Caco-2 (cell line): ENCODE measurements at places on chromosomes 2 and 18.

- DNase-seq = no peak
These were observed 6.9 kb downstream of the DCTN1 start for GRCh38 chr2:74373221-74373676.

DNA sequence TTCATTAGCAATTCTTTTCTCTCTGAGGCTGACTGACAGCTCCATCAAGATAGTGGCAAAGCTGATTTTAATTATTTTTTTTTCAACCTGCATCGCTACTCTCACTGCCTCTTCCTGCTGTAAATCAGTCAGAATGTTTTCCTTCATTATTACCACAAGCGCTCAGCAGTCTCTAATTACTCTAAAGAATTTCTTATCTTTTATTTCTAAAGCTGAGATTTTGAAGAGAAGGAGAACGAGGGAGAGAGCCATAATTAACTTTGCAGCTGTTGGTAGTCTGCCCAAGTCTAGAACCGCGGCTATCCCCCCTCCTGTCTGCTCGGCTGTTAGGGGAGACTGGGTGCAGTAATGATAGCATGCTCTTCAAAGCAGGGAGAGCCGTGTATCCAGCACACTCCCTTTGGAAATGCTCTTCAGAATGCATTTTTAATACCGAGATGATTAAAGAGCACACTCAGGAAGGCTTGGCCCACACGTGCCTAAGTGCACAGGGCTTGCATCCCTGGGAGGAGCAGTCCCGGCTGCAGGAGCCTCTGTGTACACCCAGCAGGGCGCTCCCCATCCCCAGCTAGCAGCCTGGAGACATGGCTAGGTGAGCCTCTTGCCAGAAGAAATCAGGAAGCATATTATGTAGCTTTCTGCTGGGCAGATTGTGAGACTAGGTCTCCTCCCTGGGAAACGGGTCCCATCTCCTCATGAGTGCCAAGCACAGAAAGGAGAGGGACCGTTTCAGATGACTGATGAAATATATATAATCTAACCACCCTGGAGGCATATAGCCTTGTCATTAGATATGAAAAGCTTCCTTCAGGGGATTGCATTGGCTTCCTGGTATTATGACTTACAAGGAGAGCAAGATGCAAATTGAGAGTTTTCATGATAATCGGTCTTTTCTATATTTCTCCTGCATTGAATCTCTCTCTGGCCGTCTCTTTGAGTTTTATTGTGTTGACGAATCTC is 555.2 kb downstream of the CMPK2 start:
- DNase-seq = no peak

DNA sequence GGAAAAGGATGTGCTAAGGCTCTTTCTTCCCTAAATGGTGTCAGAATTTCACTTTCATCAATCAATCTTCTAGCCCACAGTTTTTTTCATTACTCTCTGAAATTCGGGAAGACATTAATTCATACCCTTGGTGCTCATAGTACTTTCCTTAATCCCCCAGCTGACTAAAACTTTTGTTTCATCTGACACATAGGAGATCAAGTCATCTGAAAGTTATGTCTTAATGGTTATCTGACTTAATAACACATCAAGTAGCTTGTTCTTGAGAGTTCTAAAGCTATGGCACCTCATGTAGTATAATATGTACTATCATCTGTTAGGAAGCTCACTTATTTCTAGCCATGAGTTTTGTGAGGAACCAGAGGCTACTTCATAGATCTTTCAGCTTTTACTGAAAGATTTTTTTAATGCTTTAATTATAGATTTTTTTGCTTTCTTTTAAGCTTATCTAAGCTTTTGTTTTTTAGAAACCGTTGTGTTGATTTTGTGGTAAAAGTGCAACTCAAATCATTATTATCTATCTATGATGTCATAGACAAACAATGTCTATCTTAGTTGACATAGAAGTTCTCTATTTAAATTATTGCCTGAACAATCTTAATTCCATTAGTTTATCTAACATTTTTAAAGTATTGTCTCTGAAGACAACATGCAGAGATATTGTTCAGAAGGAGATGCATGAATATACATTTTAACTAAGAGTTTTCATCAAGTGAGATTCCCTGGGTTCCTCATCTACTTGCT is 93.6 kb upstream of the UBXN4 start:
- no peak for DNase-seq

DNA sequence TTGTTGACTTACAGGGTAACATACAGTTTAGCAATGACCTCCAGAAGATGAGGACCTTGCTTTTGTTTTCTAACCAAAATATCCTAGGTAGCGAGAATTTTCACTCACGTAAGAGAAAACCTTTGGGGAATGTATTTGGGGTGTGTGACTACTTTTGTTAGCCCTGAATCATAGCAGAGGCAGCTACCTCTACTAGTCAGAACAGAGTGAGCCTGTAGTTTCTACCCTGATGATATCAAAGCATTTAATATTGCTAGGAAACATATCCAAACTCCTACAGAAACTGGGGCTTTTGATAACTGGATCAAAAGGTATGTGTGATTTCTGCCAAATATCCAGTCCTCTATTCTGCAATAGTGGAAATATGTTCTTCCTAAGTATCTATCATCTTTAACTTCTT is 462.6 kb upstream of the ZEB2 start:
- DNase-seq = no peak

DNA sequence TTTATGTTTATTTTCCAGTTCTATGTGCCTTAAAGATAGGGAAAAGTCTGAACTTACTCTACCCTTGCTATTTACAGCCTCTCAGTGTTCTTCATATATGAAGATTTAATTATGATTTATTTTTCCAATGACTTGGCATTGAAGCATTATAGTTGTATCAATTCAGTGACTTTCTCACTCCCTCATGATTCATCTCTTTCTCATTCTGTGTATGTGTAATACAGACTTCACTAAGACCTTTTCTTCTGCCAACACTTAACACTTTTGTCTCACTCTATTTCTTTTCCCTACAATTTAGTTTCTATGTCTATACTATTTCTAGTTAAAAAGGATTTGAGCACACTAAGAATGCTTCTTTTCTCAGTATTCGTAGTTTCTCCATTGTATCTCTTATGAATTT is 1470.3 kb upstream of the ACVR2A start:
- DNase-seq = no peak

DNA sequence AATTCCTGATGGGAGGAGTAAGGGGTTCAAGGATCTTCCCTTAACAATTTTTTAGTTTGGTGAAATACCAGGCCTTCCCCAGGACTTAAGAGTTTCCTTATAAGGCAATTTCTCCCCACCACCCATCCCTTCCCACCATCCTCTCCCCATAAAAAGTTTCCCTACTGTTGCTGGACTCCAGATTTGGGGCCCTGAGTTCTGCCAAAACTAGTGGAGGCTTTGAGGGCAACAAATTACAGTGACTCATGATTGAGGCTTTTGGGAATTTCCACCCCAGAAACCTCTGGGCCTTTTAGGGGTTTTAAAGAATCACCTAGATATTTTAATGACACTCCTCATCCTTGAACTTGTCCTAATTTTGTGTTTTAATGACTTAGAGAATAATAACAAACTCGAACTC is 14.3 kb upstream of the EN1 start:
- no peak for DNase-seq

DNA sequence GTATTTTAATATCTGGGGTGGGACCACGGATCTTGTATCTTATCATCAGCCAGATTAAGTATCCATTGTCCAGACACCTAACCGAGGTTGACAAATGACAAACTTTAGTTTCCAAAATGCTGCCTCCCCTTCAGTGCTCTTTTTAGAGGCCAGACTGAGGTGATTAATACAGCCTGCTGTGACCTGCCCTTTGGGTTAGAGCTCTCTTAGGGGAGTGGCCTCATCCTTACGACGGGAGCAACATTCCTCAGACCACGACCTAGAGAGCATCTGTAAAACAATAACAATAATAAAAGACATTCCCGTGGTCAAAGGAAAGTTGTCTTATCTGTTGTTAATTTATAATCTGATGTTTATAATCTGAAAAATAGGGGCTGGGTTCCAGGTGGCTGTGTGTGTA is 405.3 kb downstream of the LPIN1 start:
- no peak for DNase-seq

DNA sequence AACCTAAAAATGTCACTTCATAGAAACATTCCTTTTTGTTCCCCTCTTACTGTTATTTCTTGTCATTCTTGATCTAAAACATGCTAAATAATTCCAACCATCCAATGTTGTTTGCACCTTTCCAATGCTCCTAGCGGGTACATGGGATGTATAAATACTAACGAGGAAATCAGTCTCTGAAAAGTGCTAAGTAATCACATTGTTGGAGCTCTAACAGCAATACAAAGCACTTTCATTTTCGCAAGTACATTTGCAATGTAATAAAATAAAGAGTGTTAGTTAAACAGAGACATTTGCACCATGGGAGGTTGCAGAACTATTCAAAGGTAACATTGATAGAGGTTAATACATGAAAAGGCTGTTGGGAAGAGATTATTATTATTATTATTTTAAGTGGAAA is 286.2 kb upstream of the ACVR2A start:
- no peak for DNase-seq

DNA sequence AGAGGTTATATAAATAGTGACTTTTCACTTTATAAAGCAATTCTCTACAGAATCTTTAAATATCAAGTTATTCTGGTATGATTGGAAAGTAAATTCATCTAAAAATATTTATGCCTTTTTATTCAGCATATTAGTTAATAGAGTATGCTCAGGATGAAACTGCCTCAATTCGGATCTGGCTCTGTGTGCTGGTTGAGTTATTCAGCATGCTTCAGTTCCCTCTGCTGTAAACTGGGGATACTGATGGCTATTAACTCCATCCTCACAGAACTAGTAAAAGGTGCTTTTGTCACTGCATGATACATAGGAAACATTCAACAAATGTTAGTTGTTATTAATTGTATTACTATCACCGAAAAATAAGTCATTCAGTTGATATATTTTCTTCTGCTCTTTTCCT is 250.3 kb downstream of the NRXN1 start:
- DNase-seq = no peak

GRCh38 chr2:236787885-236788284 is 218.3 kb downstream of the ACKR3 start:
- no peak for DNase-seq

GRCh38 chr2:71275939-71276310 is 49.0 kb upstream of the PAIP2B start:
- peak; percentile 38 for DNase-seq

GRCh38 chr2:212592695-212593094 is 54.1 kb upstream of the ERBB4 start:
- no peak for DNase-seq

DNA sequence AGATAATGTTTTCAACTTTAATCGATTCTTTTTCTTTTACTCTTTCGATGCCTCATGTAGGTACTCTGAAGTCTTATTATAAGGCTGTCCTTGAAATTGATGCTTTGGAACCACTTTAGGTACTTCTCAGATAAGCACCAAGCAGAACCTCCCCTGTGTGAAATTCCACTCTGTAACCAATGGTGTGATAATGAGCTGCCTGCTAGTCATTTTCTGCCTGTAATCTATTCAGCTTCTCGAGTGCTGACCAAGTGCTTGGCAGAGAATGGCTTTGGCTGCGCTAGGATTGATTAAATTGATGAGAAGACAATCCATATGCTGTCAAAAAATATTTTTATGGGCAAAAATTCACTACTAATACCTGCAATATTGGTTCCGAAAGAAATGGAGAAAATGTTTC is 132.1 kb upstream of the STON1 start:
- no peak for DNase-seq

- no peak for DNase-seq
These were observed 28.5 kb upstream of the RTTN start for GRCh38 chr18:70233974-70234373.
